ENCODE measurements at places on chromosomes 11 and 22.

GRCh38 chr11:103942646-103943045 lies 93.8 kb upstream of the DDI1 start:
- H3K27ac ChIP-seq, result no peak overlapping the region
- H3K36me3 ChIP-seq, result no peaks in the 10 kb centered on the region
- no peak overlapping the region for H3K4me3 ChIP-seq
- H3K27me3 ChIP-seq, result no peaks in the 10 kb centered on the region
- DNase-seq, result no peak

DNA sequence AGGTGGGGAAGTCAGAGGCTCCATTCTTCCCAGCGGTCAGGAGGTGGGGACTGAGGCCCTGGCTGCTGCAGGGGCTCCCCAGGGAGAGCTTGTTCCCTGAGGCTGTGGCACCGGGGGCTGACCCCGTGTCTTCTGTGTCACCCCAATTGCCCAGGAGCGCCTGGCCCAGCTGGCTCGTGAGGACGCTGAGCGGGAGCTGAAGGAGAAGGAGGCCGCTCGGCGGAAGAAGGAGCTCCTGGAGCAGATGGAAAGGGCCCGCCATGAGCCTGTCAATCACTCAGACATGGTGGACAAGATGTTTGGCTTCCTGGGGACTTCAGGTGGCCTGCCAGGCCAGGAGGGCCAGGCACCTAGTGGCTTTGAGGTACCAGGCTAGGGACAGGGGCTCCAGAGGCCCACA lies 53.2 kb downstream of the MYO7A start:
- no peak overlapping the region for H3K4me3 ChIP-seq
- no peak overlapping the region for H3K27ac ChIP-seq
- peaks cover under 1% of the 10 kb centered on the region for H3K4me1 ChIP-seq
- H3K36me3 ChIP-seq, result no peaks in the 10 kb centered on the region
- no peak for DNase-seq

GRCh38 chr11:58801302-58801701 lies 43.2 kb downstream of the GLYATL2 start:
- H3K4me1 ChIP-seq, result no peaks in the 10 kb centered on the region
- no peaks in the 10 kb centered on the region for H3K27me3 ChIP-seq
- H3K36me3 ChIP-seq, result no peaks in the 10 kb centered on the region
- H3K4me3 ChIP-seq, result no peak overlapping the region
- no peak overlapping the region for H3K27ac ChIP-seq

GRCh38 chr11:20844216-20844615 lies 174.8 kb downstream of the NELL1 start:
- no peaks in the 10 kb centered on the region for H3K4me1 ChIP-seq
- H3K4me3 ChIP-seq, result no peak overlapping the region
- H3K27me3 ChIP-seq, result no peaks in the 10 kb centered on the region
- DNase-seq, result no peak
- no peaks in the 10 kb centered on the region for H3K36me3 ChIP-seq

DNA sequence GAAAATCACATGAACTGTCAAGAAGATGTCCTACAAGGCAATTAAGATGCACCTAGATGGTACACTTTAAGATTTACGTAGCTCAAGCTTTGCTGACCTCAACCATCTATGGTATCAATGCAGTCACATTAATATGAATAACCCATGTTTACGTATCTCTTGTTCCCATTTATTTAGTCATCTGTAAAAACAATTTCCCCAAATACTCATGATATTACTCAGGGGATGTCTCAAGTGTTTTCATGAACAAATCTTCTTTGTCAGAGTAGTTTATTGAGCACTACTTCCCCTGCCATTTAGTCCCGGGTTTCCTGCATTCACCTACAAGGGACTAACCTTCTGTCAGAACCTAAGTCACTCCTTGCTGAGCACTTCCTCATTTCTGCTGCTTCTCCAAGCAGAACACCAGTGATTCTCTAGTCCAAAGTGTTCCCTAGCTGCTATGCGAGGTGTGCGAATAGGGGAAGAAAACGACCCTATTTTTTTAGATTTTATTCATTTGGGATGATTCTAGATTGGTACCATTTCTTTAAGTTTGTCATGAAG lies 554.3 kb upstream of the LRRC4C start:
- H3K4me1 ChIP-seq, result no peaks in the 10 kb centered on the region
- no peak for DNase-seq
- no peak overlapping the region for H3K27ac ChIP-seq
- H3K4me3 ChIP-seq, result no peak overlapping the region
- no peaks in the 10 kb centered on the region for H3K27me3 ChIP-seq
- H3K36me3 ChIP-seq, result no peaks in the 10 kb centered on the region

GRCh38 chr22:29830585-29830984 lies 7.5 kb downstream of the ASCC2 start:
- H3K27ac ChIP-seq, result no peak overlapping the region
- H3K27me3 ChIP-seq, result no peaks in the 10 kb centered on the region
- peaks cover 2% of the 10 kb centered on the region for H3K4me1 ChIP-seq
- H3K4me3 ChIP-seq, result no peak overlapping the region
- no peak for DNase-seq

GRCh38 chr11:24070435-24070834 lies 426.4 kb upstream of the LUZP2 start:
- H3K27me3 ChIP-seq, result no peaks in the 10 kb centered on the region
- no peaks in the 10 kb centered on the region for H3K36me3 ChIP-seq
- no peak overlapping the region for H3K4me3 ChIP-seq

DNA sequence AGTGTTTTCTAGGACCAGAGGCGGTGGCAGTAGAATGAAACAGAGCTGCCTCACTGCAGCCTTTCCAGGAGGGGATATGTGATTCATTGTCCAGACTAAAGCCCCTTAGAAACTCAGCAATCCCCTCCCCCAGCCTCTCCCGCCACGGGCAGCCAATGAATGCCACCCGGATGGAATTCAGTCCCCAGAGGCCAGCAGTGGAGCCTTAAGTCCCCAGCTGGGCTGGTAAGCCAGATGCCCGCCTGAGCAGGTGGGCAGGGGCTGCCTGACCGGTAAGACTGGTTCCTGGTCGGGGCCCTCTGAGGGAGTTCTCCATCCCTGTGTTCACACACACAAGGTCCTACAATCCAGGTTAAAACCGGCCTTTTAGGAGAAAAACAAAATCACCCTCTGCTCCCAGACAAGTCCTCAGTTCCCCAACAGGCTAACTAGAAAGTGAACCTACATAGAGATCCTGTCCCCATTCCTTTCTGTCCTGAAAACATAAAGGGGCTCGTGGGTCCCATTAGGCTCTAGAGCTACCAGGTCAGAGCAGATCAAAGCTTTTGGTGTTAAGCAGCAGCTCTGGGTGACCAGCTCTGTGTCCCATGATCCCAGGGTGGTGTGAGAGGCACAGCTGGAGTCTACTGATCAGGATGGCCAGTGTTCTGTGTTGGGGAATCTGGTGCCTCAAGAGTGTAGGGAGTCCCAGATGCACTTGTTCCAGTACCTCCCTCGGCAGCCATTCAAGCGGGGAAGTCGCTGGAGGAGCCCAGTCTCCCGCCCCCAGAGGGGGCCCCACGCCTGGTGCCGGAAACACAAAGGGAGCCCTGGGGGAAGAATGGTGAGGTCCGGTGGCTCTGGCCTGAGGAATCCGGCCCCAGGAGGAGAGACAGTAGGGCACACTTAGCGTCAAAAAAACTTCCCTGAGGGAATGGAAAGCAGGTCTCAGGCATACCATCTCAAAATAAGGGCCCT lies 2.6 kb downstream of the PATZ1 start:
- H3K27ac ChIP-seq, result peak overlapping the region; percentile 91
- peaks cover 31% of the 10 kb centered on the region for H3K36me3 ChIP-seq
- peak overlapping the region; percentile 82 for H3K4me3 ChIP-seq
- peaks cover 43% of the 10 kb centered on the region for H3K4me1 ChIP-seq

GRCh38 chr22:25362883-25363240 lies 143.4 kb downstream of the CRYBB2 start:
- H3K4me1 ChIP-seq, result peaks cover 2% of the 10 kb centered on the region
- H3K4me3 ChIP-seq, result no peak overlapping the region
- H3K27ac ChIP-seq, result no peak overlapping the region
- peaks cover 8% of the 10 kb centered on the region for H3K36me3 ChIP-seq
- H3K27me3 ChIP-seq, result no peaks in the 10 kb centered on the region

GRCh38 chr22:21759093-21759492 lies 23.5 kb upstream of the YPEL1 start:
- H3K27ac ChIP-seq, result no peak overlapping the region
- no peak overlapping the region for H3K4me3 ChIP-seq
- no peaks in the 10 kb centered on the region for H3K27me3 ChIP-seq
- peaks cover 8% of the 10 kb centered on the region for H3K4me1 ChIP-seq

GRCh38 chr22:43828998-43829782 lies 17.1 kb upstream of the EFCAB6 start:
- H3K4me3 ChIP-seq, result no peak overlapping the region
- H3K36me3 ChIP-seq, result peaks cover 4% of the 10 kb centered on the region
- no peaks in the 10 kb centered on the region for H3K27me3 ChIP-seq
- peaks cover 10% of the 10 kb centered on the region for H3K4me1 ChIP-seq
- DNase-seq, result no peak
- no peak overlapping the region for H3K27ac ChIP-seq

DNA sequence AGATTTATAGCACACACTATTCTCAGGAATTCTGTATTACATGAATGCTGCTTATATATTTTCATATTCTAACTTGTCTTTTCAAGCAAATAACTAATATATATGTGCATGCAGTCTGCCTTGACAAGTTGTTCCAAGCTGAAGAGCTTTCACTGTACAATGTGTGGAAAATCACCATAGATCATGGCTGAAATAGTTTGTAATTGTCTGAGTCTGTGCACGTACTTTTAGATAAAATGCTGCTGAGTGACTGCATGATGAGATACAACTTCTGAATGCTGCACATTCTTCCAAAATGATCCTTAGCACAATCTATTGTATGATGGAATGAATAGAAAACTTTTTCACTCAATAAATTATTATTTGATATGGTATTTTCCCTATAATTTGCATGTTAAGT lies 58.9 kb downstream of the SLC5A12 start:
- H3K27ac ChIP-seq, result no peak overlapping the region
- no peak for DNase-seq
- no peaks in the 10 kb centered on the region for H3K27me3 ChIP-seq
- no peaks in the 10 kb centered on the region for H3K4me1 ChIP-seq
- no peaks in the 10 kb centered on the region for H3K36me3 ChIP-seq

DNA sequence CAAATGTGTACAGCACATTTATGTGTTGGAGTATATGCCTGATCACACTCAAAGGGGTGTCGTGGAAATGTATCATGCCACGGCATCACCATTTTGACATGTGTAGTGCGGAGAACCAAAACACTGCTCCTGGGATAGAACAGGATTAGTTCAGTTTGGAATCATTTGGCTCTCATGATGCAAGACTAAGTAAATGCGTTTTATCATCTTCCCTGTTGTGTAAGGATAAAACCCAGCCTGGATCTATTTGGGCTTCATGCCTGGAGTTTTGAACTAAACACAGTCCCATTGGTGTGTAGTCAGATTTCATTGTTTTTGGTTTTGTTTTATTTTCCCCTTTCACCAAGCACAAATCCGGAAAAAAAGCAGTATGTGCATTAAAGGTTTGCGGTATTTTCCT lies 574.3 kb downstream of the NTM start:
- H3K27ac ChIP-seq, result no peak overlapping the region
- no peaks in the 10 kb centered on the region for H3K36me3 ChIP-seq
- DNase-seq, result no peak
- H3K4me1 ChIP-seq, result no peaks in the 10 kb centered on the region
- H3K4me3 ChIP-seq, result no peak overlapping the region
- no peaks in the 10 kb centered on the region for H3K27me3 ChIP-seq

GRCh38 chr11:17171916-17172315 lies 35.9 kb downstream of the PIK3C2A start:
- H3K4me3 ChIP-seq, result no peak overlapping the region
- H3K27me3 ChIP-seq, result no peaks in the 10 kb centered on the region
- peaks cover 33% of the 10 kb centered on the region for H3K36me3 ChIP-seq
- DNase-seq, result no peak
- no peak overlapping the region for H3K27ac ChIP-seq

DNA sequence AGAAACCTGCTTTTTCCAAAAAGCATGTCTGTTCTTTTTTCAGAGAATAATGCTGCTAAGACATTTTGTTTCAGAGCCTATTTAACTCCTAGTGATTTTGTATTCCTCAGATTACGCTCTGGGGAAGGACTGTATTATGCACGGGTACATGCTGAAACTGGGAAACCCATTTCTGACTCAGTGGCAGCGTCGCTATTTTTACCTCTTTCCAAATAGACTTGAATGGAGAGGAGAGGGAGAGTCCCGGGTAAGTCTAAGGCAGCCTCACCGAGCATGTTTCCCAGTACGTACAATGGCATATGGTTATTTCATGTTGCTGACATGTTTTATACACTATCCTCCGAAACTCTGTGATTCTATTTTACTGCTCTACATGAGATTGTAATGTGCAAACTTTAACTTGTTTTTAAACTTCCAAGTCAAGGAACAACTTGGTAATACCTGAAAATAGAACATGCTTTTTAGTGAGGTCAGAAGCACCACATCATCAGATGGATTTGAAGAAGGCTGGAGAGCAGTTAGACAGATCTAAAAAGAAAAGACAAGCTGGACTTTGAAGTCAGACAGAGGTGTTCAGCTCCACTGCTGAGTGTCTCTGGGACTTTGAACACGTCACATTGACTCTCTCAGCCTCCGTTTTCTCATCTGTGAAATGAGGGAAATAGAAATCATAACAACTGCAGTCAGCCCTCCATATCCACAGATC lies 23.7 kb upstream of the MYO18B start:
- H3K36me3 ChIP-seq, result peaks cover 6% of the 10 kb centered on the region
- no peak overlapping the region for H3K4me3 ChIP-seq
- no peak for DNase-seq
- no peaks in the 10 kb centered on the region for H3K27me3 ChIP-seq

- no peak within 1 kb of the TSS for H3K27ac ChIP-seq
- H3K36me3 ChIP-seq, result no peaks in the 10 kb centered on the region
- no peak for DNase-seq
- peak within 1 kb of the TSS; percentile 68 for H3K4me3 ChIP-seq
Observed at GRCh38 chr11:64291262-64291751, at the start of gene KCNK4. Gene KCNK4, plus strand, starts transcription at chr11:64291302. Its CDS starts 1,717 bp downstream, at chr11:64293019.

- no peaks in the 10 kb centered on the region for H3K27me3 ChIP-seq
- no peak for DNase-seq
- H3K36me3 ChIP-seq, result peaks cover 18% of the 10 kb centered on the region
- H3K27ac ChIP-seq, result no peak overlapping the region
- H3K4me3 ChIP-seq, result no peak overlapping the region
Observed at GRCh38 chr11:77071671-77072605, 5.2 kb downstream of the CAPN5 start.

- H3K36me3 ChIP-seq, result no peaks in the 10 kb centered on the region
- no peaks in the 10 kb centered on the region for H3K4me1 ChIP-seq
- no peak for DNase-seq
- no peak overlapping the region for H3K4me3 ChIP-seq
- H3K27ac ChIP-seq, result no peak overlapping the region
- no peaks in the 10 kb centered on the region for H3K27me3 ChIP-seq
Observed at GRCh38 chr11:45551191-45551713, 114.2 kb downstream of the CHST1 start.

DNA sequence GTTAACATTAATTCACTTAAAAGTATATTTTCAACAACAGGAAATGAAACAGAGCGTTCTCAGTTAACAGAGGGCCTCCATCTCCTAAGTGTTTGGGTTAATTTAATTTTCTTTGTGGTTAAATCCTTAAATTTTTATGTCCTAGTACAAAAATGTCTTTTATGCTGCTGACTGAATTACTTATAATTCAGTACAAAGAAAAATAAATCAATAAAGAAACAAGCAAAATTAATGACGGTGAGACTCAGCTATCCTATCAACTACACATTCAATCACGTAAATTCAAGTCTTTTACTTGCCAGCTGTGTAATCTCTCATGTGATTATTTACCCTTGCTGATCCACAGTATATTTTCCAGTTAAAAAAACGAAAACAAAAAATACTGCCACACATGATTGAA lies 81.4 kb downstream of the BBOX1 start:
- no peaks in the 10 kb centered on the region for H3K36me3 ChIP-seq
- DNase-seq, result no peak
- H3K27me3 ChIP-seq, result no peaks in the 10 kb centered on the region
- no peaks in the 10 kb centered on the region for H3K4me1 ChIP-seq
- no peak overlapping the region for H3K4me3 ChIP-seq
